Muscle of arm (tissue), 14 donors: ENCODE measurements at places on chromosomes 3 and 15.

- DNase-seq, result peak; percentile 18
Observed at GRCh38 chr3:36380221-36381031, at the start of gene STAC. Gene STAC, plus strand, starts transcription at chr3:36380504. Its CDS starts 140 bp downstream, at chr3:36380644.

GRCh38 chr15:92885224-92886041 lies 14.7 kb upstream of the CHD2 start:
- DNase-seq, result no peak

DNA sequence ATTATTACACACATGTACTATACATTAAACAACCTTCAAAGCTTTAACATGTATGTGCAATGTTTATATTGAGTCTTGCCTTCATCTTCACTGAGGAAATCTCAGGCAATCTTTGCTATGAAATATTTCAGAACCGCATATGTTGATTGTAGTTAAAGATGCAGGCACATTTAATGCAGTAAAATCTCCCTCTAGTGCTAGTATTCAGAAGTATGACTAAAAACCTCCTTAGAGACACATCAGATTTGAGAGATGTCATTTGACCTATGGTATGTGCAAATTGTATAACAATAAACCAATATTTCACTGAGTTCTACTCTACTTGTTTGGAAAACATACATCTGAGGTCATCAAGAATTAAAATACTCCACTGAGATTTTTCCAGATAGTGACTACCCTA lies 123.8 kb upstream of the C15orf61 start:
- DNase-seq, result no peak

GRCh38 chr3:119586733-119587172 lies 7.5 kb downstream of the ADPRH start:
- no peak for DNase-seq

GRCh38 chr3:116524453-116525210 lies 79.3 kb upstream of the LSAMP start:
- DNase-seq, result no peak

- no peak for DNase-seq
Observed at GRCh38 chr3:41915353-41915752, 46.5 kb downstream of the ULK4 start.

DNA sequence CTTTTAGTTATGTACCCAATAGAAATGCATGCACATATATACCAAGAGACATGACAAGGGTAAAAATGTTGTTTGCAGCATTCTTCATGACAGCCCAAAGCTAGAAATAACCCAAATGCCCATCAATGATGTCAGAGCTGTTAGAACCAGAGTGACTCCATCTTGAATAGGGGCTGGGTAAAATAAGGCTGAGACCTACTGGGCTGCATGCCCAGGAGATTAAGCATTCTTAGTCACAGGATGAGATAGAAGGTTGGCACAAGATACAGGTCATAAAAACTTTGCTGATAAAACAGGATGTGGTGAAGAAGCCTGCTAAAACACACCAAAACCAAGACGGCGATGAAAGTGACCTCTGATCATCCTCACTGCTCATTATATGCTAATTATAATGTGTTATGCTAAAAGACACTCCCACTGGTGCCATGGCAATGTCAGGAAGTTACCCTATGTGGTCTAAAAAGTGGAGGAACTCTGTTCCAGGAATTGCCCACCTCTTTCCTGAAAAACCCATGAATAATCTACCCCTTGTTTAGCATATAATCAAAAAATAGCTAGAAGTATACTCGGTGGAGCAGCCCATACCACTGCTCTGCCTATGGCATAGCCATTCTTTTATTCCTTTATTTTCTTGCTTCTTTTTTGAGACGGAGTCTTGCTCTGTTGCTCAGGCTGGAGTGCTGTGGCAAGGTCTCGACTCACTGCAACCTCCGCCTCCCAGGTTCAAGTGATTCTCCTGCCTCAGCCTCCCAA lies 32.9 kb downstream of the ZBTB11 start:
- DNase-seq, result no peak

DNA sequence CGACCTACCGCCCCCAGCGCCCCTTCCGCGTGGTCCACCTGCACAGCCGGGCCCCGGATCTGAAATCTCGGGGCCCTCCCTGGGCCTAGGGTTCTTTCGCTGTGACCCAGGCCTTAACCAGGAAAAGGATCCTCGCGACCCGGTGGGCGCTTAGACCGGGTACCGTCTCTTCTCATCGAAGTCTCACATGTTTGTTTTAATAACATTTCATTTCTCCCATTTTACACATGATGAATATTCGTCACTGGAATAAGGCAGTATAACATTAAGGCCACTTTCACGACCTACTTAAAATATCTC lies 277 bp upstream of the DALRD3 start:
- no peak for DNase-seq

GRCh38 chr3:139313921-139314320 lies 29.9 kb upstream of the MRPS22 start:
- no peak for DNase-seq

DNA sequence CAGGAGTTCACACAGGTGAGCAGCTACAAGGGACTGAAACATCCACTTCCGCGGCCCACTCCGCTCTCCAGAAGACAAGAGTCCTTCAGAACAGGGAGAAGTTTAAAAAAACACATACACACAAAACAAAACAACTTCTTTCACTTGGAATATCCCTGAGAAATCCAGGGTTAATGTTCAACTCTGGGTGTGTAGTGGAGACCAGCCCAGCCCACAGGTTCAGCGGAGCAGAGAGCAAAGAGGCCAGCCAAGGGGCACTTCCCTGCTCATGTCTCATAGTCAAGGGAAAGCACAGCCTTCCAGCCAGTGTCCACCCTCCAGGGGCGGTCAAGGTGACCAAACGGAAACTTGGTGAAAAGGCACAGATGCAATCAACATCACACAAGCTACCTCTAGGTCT lies 41.6 kb downstream of the WNT5A start:
- no peak for DNase-seq
